ENCODE measurements at places on chromosomes 2 and 18.

DNA sequence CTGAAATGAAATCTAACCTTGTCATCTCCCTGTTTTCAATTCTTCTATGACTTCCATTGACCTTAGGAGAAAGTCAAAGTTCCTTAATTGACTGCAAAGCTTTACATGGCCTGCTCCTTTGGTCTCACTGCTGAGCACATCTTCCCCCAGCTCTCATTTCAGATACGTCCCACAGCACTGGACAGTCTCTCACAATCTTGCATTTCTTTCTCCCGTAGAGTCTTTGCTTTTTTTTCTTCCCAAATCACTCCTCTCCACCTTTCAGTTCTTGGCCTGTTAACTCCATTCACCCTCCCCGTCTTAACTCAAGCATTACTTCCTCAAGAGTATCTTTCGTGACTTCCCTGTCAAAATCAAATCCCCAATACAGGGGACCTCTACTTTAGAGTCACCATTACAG lies 67.2 kb downstream of the DDX1 start:
- no peak for DNase-seq

DNA sequence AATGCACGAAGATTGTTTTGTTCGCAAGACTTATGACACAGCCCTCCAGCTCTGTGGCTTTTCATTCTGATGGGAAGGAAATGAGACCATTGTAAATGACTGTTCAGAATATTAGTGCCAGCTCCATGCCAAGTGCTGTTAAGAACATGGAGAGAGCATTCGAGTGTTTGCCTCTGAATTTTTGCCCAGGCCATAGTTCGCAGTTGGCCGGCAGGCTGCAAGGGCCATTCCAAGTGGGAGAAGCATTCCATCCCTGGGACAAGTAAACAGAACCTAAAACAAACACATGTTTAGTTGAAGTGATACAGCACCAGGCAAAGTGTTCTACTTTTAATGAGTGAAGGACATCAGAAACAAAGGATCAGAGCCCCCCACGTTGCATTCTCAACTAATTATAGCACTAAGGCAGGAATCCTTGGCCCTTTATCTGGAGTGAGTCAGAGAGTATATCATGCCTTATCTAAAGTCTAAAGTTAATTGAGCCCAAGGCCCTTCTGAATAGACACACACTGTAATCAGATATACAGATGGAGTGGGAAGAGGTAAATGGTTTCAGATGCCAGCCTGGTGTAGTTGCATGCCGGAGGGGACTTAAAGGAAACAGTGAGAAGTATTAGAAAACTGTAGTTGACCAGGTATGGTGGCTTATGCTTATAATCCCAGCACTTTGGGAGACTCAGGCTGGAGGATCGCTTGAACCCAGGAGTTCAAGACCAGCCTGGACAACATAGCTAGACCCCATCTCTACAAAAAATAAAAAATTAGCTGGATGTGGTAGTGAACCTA lies 53.3 kb downstream of the NEDD4L start:
- DNase-seq: no peak

DNA sequence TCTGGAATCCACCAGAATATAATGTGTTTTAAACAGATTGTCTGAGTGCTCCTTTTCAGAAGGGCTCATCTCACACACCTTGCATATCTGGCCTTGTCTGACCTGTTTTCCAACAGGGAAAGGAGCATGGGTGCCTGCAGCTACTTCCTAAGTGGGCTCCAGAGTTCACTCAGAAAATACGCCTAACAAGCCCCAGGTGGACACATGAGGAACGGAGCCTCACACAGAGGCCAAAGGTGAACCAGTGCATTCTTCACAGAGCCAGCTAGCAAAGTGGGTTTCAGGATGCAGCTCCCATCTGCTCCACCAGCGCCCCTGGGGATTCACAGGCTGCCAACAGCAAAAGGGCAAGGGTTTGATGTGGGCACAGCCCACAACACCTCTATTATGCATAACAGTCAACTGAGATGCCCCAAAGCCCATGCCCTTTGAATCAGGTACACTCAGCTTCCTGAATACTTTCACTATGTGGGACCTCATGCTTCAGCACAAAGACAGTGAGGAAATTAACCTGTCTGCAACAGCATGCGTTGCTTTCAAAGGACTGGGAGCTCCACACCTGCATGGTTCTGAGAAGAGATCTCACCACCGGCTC lies 86.6 kb downstream of the CCBE1 start:
- no peak for DNase-seq

- no peak for DNase-seq
Measured at GRCh38 chr2:120793682-120794403, 58.2 kb downstream of the GLI2 start.

DNA sequence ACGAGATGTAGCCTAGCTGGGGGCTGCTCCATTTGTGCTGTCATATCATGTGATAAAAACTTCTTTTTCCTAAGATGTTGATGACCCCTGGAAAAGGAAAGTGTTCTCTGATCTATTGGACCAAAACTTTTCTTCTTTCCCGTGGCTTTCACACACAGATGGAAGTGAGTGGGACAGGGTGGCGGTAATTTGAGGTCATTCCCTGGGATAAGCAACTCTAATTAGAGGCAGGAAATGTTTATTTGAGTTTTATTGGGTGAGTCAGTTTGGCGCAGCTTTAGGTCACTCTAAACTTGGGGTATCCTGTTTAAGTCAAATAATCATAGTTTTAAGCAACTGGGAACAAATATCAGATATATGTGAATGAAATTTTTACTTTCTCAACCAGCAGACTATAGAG lies 221.0 kb upstream of the EPAS1 start:
- DNase-seq: no peak

DNA sequence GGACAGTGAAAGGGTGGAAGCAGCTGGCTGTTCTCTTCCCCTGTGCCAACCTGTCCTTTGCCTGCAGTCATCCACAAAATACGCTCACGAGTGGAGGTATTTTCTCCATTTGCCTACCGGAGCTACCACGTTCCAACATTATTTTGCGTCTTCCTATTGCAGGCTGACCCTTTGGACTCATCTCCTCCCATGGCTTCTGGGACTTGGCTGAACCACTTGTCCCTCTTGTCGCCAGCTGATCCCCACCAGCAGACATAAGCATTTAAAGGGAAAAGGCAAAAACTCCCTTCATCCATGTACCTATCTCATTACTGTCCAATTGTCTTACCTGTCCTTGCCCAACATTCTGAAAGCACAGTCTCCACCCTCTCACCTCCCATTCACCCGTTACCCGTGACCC lies 13.0 kb downstream of the C2orf74 start:
- no peak for DNase-seq

DNA sequence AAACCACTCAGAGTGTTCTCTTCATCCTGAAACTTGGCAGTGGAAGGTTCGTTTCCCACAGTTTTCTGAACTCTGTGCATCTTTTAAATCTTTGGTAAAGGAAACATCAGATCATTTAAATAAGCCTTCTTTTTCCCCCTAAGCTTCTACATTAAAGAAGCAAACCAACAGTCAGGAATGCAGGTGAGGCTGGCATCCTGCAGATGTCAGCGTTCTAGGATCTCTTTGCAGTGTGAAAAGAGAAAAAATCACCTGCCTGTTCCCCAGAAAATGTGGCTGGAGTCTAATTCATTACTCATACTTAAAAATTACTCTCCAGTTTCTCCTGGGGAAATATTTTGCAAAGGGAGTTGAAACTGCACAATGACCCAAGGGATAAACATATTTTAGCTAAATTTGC lies 64.5 kb upstream of the ZCCHC2 start:
- DNase-seq: no peak
